Activated CD8-positive, alpha-beta T cell treated with anti-CD3 and anti-CD28 coated beads for 36 hours (primary cell): ENCODE measurements at places on chromosomes 11 and 22. TPM values are rescaled to one million over a fixed set of nuclear protein-coding genes. Genes with fewer than 3 reads are reported as not detected.

The KIRREL3 gene
- total RNA-seq, result not detected

The RAB39A gene
- total RNA-seq, result not detected

The TYR gene
- total RNA-seq, result not detected

The ENTHD1 gene
- 0.34 TPM for total RNA-seq

The ZBTB16 gene
- total RNA-seq, result 9.5 TPM

The MYO7A gene
- 0.09 TPM for total RNA-seq

The LINC01488 gene
- total RNA-seq, result not detected

The TMEM86A gene
- 0.11 TPM for total RNA-seq
